ENCODE measurements at places on chromosomes 5 and 9.

DNA sequence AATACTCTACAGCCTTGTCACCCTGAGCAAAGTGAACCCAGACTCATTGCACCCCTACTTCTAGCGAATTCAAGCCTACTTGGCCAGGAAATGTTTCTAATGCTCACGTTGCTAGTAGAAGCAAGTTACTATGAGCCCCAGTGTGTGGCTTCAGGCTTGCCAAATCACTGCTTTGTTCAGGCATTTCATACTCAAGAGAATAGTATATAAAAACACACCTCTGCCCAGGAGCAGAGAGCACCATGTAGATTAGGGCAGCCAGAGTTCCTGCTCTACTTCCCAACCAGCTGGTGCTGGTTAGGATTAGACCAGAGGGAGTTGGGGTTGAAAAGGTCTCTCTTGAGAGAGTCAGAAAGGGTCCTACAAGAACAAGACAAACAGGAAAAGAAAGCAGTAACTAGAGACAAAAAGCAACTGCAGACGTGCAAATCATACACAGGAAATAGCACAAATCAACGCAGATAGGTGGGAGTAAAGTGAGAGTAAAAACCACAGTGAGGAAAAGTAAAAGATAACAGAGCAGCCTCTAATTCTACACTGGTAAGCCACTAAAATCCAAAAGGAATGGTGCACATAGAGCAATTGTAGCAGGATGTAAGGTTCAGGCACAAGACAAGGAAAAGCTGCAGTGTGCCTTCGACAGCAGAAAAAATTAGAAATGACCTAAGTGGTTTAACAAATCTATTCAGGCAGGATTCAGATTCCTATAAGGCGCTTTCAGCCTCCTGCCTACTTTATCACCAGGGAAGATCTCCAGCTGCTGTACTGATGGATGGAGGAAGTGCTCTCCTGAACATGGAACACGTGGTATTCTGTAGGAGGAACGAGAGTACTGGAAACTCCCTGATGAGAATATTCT, 49.6 kb upstream of the KIF2A start:
- DNase-seq = no peak
- H3K27me3 ChIP-seq = no peaks in the 10 kb centered on the region
- H3K36me3 ChIP-seq = peaks cover 6% of the 10 kb centered on the region
- no peak overlapping the region for H3K27ac ChIP-seq
- H3K4me3 ChIP-seq = no peak overlapping the region

DNA sequence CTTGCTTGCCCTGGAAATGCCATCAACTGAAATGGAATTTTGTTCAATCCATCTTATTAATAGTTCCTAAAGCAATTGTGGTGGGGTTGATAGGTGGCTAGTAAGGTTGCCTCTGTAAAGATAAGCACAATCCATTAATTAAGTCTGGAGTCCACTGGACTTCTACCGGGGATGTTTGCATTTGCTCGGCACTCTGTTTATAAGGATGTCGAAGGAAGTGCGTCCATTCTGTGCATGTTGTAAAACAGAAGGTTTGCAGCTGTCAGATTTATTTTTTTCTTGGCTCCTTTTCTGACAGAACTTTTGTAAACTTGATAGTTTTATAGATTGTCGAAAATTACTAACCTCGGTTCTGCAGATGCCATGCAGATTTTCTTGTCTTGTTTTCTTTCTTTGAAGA, 12.8 kb upstream of the TNFAIP8 start:
- H3K4me3 ChIP-seq = no peak overlapping the region
- no peaks in the 10 kb centered on the region for H3K27me3 ChIP-seq
- no peak for DNase-seq

GRCh38 chr9:127018935-127019334, 103.5 kb downstream of the ANGPTL2 start:
- peaks cover 3% of the 10 kb centered on the region for H3K27me3 ChIP-seq
- DNase-seq = peak; percentile 13
- H3K36me3 ChIP-seq = no peaks in the 10 kb centered on the region
- H3K4me3 ChIP-seq = no peak overlapping the region
- H3K27ac ChIP-seq = no peak overlapping the region

DNA sequence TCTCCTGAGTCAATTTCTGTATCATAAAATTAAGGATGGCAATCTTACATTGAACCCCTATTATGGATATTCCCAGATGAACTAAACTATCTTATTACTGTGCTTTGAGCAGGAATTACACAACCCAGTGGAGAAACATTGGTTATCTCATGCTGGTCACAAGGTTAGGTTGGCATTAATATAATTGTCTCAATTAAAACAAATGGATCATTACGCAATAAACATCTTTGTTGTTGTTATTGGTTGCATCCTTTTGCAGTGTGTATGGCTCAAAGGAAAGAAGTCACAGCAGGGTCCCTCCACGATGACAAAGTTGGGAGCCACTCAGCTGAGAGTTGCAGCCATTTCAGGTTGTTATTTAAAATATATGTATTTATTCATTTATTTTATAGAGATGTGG, 297.0 kb upstream of the KLF4 start:
- H3K27me3 ChIP-seq = no peaks in the 10 kb centered on the region
- peaks cover 9% of the 10 kb centered on the region for H3K4me1 ChIP-seq
- no peak overlapping the region for H3K4me3 ChIP-seq

DNA sequence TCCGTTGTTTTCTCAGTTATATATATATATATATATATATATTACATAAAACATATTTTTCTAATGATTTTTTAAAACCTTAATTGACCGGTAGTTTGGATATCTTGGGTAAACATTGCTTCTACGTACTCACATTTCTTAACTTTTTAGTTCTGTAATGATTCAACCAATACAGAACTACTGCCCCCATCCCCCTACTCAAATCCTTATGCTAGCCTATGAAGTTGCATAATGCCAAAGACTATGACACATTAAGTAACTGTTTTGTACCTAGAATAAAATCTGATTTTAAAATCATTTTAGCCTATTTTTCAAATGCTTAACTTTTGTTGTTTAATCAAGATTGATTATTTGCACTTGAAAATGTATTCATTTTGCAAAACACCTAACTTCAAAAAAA, 4.4 kb upstream of the FST start:
- H3K4me3 ChIP-seq = no peak overlapping the region
- H3K36me3 ChIP-seq = no peaks in the 10 kb centered on the region
- peaks cover 6% of the 10 kb centered on the region for H3K4me1 ChIP-seq
- no peak overlapping the region for H3K27ac ChIP-seq
- DNase-seq = no peak

All from MCF 10A (cell line).